ENCODE measurements at places on chromosomes 7 and 10. TPM values are rescaled to one million over a fixed set of nuclear protein-coding genes. Genes with fewer than 3 reads are reported as not detected.
A peak's percentile ranks its signal among the peaks of the same experiment; 100 is the strongest.

- DNase-seq: no peak
- no peaks in the 10 kb centered on the region for H3K4me1 ChIP-seq
- H3K27ac ChIP-seq: no peak overlapping the region
- H3K36me3 ChIP-seq: no peaks in the 10 kb centered on the region
These were observed 26.8 kb upstream of the CDK14 start for GRCh38 chr7:90569368-90569767.

DNA sequence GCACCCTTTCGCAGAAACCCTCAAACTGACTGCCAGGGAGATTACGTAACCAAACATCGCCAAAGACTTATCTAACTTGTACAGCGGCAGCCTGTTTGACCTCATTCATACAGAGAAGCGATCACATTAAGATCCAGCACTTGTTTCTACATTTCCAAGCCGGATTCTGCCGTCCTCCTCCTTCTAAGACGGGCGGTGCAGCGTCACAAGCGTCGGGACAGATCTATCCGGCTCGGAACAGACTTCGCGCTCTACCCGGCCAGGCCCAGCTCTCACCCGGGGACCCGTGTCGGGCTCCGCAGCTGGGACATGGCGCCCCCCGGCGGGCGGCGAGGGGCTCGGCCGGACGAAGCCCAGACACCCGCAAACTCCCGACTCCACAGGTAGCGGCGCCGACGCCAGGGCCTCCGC is 373 bp downstream of the H2AZ2 start:
- H3K27ac ChIP-seq: peak overlapping the region; percentile 95
- H3K4me1 ChIP-seq: peaks cover 53% of the 10 kb centered on the region
- peak; percentile 87 for DNase-seq
- no peaks in the 10 kb centered on the region for H3K27me3 ChIP-seq
- H3K4me3 ChIP-seq: peak overlapping the region; percentile 68

- H3K4me3 ChIP-seq: no peak overlapping the region
- H3K36me3 ChIP-seq: no peaks in the 10 kb centered on the region
- H3K27ac ChIP-seq: no peak overlapping the region
- no peaks in the 10 kb centered on the region for H3K27me3 ChIP-seq
These were observed 639.2 kb downstream of the KCNMA1 start for GRCh38 chr10:76998451-76998850.

- no peaks in the 10 kb centered on the region for H3K27me3 ChIP-seq
- H3K36me3 ChIP-seq: no peaks in the 10 kb centered on the region
- no peak overlapping the region for H3K4me3 ChIP-seq
- no peak overlapping the region for H3K27ac ChIP-seq
- no peak for DNase-seq
These were observed 85.7 kb downstream of the C10orf105 start for GRCh38 chr10:71633920-71634319.

DNA sequence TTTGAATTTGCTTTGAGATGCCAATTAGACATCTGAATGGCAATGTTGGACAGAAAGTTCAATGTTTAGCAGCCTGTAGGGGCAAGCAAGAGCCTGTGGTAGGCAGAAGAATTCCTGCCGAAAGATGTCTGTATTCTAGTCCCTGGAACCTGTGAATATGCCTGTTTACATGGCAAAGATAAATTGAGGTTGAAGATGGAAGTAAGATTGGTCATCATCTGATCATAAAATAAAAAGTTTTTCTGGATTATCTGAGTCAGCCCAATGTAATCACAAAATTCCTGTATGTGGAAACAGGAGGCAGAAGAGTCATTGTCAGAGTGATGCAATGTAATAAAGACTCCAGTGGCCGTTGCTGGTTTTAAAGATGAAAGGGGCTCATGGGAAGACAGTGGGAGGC is 430.5 kb downstream of the MDFIC start:
- H3K27me3 ChIP-seq: no peaks in the 10 kb centered on the region
- no peaks in the 10 kb centered on the region for H3K36me3 ChIP-seq
- H3K4me1 ChIP-seq: no peaks in the 10 kb centered on the region
- no peak overlapping the region for H3K4me3 ChIP-seq

DNA sequence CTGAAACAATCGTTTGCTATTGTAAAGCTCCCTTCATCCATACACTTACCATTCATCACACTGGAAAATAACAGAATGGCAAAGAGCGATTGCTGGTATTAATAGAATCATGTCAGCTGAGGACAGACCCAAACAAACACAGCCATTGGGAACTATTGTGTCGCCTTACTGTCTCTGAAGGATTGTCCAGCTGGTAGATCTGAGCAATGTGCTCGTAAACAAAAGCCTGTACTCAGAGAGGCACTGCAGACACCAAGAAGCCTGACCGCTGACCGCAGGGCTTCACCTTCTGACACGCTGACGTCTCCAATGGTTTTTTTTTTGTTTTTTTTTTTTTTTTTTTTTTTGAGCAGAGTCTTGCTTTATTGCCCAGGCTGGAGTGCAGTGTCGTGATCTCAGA is 151.0 kb upstream of the FRMD4A start:
- no peaks in the 10 kb centered on the region for H3K36me3 ChIP-seq
- no peak for DNase-seq
- H3K27me3 ChIP-seq: peaks cover 27% of the 10 kb centered on the region
- H3K27ac ChIP-seq: no peak overlapping the region

GRCh38 chr10:2121315-2121714 is 384.0 kb upstream of the ADARB2 start:
- no peaks in the 10 kb centered on the region for H3K27me3 ChIP-seq
- H3K4me1 ChIP-seq: no peaks in the 10 kb centered on the region
- H3K36me3 ChIP-seq: no peaks in the 10 kb centered on the region
- no peak for DNase-seq
- H3K4me3 ChIP-seq: no peak overlapping the region

- H3K27ac ChIP-seq: no peak overlapping the region
- peaks cover 32% of the 10 kb centered on the region for H3K36me3 ChIP-seq
- H3K4me1 ChIP-seq: no peaks in the 10 kb centered on the region
- H3K27me3 ChIP-seq: no peaks in the 10 kb centered on the region
- no peak overlapping the region for H3K4me3 ChIP-seq
These were observed 25.6 kb downstream of the PUS7 start for GRCh38 chr7:105496521-105496920.

The ASAH2B gene
- 3.7 TPM for total RNA-seq

The DUSP5 gene
- total RNA-seq: 9.0 TPM
